ENCODE measurements at places on chromosomes 6 and 20. TPM values are rescaled to one million over a fixed set of nuclear protein-coding genes. Genes with fewer than 3 reads are reported as not detected.

DNA sequence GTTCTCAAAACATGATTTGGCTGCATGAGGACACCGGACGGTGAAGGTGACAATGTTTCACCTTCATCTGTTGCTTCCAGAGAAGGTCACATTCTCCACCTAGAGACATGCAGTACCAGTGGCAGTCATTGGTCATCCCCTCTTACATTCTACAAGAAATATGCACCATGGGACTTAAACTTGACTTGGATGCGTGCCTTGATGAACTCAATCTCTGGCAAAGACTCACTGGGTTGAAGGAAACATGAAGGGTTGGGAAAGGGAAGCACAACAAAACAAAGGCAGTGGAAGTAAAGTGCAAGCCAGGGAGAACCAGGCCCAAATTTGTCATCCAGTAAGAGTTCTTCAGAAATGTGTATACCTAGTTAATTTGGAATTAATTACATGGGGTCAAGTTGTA lies 39.4 kb upstream of the ARMH2 start:
- H3K36me3 ChIP-seq = peaks cover 25% of the 10 kb centered on the region
- H3K27ac ChIP-seq = no peak overlapping the region
- H3K4me3 ChIP-seq = no peak overlapping the region
- no peaks in the 10 kb centered on the region for H3K27me3 ChIP-seq
- peaks cover 34% of the 10 kb centered on the region for H3K4me1 ChIP-seq

DNA sequence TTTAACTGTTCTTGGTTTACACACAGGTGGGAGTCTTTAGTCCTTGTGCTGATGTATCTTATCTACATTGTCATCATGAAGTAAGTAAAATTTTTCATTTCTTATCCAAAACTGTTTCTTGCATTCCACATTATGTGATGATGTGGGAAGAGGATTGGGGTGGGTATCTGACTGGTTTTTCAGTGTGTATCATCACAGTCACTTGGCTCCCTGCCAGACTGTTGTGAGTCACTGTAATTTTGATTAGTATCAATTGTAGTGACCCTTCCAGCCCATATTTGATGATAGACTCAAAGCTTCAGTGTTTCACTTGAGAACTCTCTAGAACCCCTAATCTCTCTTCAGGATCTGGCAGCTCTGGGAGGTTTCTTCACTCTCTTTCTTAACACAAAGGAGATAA lies 84.5 kb upstream of the RIN2 start:
- H3K4me1 ChIP-seq = no peaks in the 10 kb centered on the region
- no peaks in the 10 kb centered on the region for H3K36me3 ChIP-seq
- no peaks in the 10 kb centered on the region for H3K27me3 ChIP-seq
- DNase-seq = no peak
- no peak overlapping the region for H3K27ac ChIP-seq

DNA sequence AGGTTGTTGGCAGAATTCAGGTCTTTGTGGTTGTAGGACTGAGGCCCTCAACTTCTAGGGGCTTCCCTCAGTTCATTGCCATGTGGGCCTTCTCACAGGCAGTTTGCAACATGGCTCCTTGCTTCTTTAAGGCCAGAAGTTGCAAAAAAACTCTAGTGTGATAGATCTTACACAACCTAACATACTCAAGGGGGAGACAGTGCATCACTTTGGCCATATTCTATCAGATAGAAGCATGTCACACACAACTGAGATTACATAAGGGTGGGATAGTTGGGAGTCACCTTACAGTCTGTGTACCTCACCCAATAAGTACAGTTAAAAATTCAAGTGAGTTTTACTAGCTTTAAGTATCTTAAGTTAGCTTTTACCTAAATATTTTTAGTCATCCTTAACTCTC lies 1.6 kb downstream of the SIRPD start:
- H3K27ac ChIP-seq = no peak overlapping the region
- H3K27me3 ChIP-seq = no peaks in the 10 kb centered on the region
- no peaks in the 10 kb centered on the region for H3K4me1 ChIP-seq
- no peak overlapping the region for H3K4me3 ChIP-seq

DNA sequence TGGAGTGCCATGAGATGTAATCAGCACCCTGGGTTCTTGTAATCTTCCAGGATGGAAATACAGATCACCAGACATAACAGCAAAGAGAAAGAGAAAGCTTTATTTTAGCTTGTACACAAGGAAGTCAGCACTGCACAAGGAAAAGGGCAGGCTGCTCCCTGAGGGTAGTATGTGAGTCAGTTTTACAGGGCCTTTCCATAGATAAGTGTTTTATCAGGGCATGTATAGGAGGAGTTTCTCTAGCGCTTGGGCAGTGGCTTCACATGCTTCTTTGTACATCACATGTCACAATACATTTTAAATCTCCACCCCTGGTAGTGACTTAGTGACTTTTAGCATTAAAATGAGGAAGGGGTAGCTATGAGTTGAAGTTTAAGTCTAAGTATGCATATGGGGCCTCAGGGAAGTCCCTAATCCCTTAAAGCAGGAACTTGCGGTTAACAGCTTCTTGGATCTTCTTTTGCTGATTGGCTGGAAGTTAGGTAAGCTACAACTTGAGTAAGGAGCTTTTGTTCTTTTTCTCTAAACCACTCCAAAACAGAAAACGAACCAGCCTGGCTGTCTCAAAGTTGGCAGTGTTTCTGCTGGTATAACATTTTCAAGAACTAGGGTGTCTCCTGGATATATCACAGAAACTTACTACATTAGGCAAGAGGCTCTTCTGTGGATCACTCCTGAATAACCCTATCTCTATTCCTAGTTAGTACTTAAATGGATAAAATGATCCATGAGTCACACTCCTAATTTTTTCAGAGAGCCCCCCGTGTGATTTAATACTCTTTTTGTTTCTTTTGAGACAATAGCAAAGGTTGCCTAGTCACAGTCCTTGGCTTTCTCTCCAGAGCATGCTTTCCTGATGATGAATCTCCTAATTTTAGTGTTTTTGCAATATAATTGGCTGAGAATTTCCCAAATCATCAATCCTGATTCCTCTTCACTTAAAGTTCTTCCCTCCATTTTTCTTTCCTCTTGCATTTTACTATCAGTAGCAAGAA lies 60.2 kb downstream of the MRAP2 start:
- no peak for DNase-seq
- H3K4me3 ChIP-seq = no peak overlapping the region

DNA sequence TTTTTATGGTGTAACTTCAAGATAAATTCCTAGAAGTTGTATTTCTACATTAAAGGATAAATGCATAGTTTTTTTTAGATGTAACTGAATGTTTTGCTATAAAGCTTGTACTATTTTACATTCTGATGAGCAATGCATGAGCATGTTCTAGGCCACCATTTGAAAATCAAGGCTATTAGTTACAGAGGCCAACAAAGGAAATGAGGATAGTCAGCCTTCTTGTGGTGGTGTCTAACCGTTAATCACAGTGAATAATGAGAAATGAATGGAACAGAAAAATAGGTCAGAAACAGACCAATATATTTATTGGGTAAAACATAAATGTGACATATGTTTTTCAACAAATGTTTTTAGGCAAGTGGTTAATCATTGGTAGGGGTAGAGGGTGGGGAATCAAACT lies 37.6 kb upstream of the L3MBTL3 start:
- no peaks in the 10 kb centered on the region for H3K36me3 ChIP-seq
- H3K4me1 ChIP-seq = no peaks in the 10 kb centered on the region
- no peak overlapping the region for H3K27ac ChIP-seq
- no peak overlapping the region for H3K4me3 ChIP-seq
- no peak for DNase-seq

DNA sequence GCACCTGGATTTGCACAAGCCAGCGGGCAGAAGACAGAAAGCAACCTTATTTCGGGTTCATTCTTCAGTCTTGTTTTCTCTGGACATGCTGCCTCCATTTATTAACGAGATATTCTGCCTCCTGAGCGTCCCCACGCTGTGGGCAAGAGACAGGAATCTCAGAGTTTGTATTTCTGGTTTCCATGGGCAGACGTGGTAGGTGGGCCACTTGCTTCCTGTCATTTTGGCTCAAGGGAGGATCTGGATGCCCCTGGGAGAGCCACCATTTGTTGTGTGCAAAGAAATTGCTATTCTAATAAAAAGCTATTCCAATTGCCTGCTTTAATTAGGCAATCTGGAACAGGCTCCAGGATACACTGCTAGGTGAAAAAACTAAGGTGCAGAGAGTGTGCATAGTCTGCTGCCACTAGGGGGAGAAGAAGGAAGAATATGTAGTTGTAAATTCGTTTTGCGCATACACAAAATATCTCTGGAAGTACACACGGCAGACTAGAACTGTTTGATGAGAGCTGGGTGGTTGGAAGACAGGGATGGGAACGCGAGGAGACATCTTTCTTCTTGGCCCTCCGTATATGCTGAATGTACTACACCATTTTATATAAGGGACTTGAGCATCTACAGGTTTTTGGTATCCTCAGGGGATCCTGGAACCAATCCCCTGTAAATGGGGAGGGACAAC lies 30.1 kb upstream of the SLC16A10 start:
- no peak overlapping the region for H3K4me3 ChIP-seq
- H3K36me3 ChIP-seq = no peaks in the 10 kb centered on the region
- no peaks in the 10 kb centered on the region for H3K4me1 ChIP-seq
- no peaks in the 10 kb centered on the region for H3K27me3 ChIP-seq
- H3K27ac ChIP-seq = no peak overlapping the region

- H3K27me3 ChIP-seq = peaks cover 10% of the 10 kb centered on the region
- H3K27ac ChIP-seq = no peak overlapping the region
- no peaks in the 10 kb centered on the region for H3K36me3 ChIP-seq
- no peak overlapping the region for H3K4me3 ChIP-seq
These were observed 214.4 kb downstream of the ZNF217 start for GRCh38 chr20:53379014-53379832.

DNA sequence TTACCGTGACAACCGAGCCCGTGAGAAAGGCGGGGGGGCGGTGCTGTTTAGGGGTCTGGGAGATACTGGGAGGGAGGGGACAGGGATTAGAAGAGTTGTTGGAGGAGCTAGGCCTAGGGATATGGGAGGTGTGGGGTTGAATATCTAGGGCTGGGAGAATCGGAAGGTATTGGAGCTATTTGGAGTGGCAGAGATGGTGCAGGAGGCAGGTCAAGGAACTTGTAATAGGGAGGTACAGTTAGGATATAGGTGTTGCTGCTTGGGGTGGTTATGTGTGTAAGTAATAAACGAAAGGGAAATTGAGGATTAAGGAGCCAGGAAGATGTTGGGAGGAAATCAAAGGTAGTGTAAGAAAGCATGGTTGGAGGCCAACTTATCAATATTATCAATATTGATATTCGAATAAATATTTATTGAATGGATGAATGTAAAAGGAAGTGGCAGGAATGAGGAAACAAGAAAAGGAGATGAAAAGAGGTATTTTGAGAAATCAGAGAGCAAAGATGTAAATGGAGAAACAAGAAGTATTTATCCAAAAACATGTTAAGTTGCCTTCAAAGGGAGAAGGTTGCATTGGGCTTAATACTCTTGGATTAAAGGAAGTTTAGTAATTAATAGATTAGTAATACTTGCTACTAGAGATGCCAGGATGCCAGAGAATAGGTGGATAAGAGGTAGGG lies 602 bp downstream of the PPP1R11 start:
- H3K27ac ChIP-seq = peak overlapping the region; percentile 95
- peaks cover 39% of the 10 kb centered on the region for H3K36me3 ChIP-seq
- peaks cover 23% of the 10 kb centered on the region for H3K4me1 ChIP-seq

DNA sequence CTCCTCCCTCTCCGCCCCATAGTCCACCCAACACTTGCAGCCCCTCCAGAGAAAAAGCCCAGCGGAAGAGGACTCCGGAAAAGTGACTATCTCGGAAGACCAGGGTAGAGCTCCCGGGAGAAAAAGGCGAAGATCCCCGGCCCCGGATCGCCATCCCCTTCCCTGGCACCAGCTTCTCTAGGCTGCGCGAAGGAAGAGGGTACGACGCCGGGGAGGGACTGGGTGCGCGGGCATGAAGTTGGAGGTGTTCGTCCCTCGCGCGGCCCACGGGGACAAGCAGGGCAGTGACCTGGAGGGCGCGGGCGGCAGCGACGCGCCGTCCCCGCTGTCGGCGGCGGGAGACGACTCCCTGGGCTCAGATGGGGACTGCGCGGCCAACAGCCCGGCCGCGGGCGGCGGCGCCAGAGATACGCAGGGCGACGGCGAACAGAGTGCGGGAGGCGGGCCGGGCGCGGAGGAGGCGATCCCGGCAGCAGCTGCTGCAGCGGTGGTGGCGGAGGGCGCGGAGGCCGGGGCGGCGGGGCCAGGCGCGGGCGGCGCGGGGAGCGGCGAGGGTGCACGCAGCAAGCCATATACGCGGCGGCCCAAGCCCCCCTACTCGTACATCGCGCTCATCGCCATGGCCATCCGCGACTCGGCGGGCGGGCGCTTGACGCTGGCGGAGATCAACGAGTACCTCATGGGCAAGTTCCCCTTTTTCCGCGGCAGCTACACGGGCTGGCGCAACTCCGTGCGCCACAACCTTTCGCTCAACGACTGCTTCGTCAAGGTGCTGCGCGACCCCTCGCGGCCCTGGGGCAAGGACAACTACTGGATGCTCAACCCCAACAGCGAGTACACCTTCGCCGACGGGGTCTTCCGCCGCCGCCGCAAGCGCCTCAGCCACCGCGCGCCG lies 822 bp downstream of the FOXQ1 start:
- no peak overlapping the region for H3K27ac ChIP-seq
- peaks cover 15% of the 10 kb centered on the region for H3K27me3 ChIP-seq
- DNase-seq = no peak
- H3K4me1 ChIP-seq = peaks cover 18% of the 10 kb centered on the region
- H3K4me3 ChIP-seq = no peak overlapping the region
- no peaks in the 10 kb centered on the region for H3K36me3 ChIP-seq

GRCh38 chr6:116096979-116097816 lies 3.5 kb upstream of the NT5DC1 start:
- no peaks in the 10 kb centered on the region for H3K36me3 ChIP-seq
- DNase-seq = no peak
- no peak overlapping the region for H3K27ac ChIP-seq
- H3K27me3 ChIP-seq = no peaks in the 10 kb centered on the region
- H3K4me1 ChIP-seq = peaks cover 6% of the 10 kb centered on the region
- H3K4me3 ChIP-seq = no peak overlapping the region

Gene CENPW
- 4.1 TPM for total RNA-seq
